HAP-1 (cell line): ENCODE measurements at places on chromosomes 2 and 18.

DNA sequence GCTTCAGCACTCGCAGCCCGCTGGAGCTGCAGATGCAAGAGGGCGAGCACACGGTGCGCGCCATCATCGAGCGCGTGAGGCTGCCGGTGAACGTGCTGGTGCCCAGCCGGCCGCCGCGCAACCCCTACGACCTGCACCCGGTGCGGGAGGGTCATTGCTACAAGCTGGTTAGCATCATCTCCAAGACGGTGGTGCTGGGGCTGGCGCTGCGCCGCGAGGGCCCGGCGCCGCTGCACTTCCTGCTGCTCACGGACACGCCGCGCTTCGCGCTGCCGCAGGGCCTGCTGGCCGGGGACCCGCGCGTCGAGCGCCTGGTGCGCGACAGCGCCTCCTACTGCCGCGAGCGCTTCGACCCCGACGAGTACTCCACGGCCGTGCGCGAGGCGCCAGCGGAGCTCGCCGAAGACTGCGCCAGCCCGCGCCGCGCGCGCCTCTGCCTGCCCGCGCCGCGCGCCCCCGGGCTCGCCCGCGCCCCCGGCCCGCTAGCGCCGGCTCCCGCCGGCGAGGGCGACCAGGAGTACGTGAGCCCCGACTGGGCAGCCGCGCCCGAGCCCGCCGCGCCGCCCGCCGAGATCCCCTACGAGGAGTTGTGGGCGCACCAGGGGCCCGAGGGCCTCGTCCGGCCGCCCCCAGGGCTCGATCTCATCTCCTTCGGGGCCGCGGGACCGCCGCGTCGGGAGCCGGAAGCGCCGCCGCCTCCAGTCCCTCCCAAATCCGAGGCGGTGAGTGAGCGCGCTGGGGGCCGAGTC lies 11.8 kb downstream of the GAREM2 start:
- peak; percentile 70 for DNase-seq

GRCh38 chr18:76350134-76351025 lies 144.7 kb downstream of the ZNF516 start:
- DNase-seq: no peak

GRCh38 chr18:4405965-4406364 lies 49.1 kb downstream of the DLGAP1 start:
- peak; percentile 46 for DNase-seq

- DNase-seq: no peak
These were observed 196.3 kb upstream of the TMEFF2 start for GRCh38 chr2:192391041-192391440.

DNA sequence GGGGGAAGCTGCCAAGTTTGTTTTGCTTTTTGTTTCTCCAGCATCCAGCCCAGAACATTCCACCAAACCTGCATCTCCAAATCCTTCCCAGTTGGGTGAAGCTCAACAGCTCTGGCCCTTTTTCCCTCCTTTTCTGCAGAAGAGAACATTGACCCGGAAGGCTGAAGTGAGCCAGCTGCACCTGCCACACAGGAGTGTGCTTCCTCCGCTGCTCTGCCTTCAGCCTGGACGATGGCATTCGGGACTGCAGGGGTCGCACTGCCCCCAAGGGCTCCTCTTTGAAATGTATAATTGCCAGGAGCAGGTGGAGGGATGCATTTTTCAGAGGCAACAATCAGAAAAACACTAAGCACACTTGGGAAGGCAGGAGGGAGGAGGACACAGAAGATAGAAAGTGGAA lies 41.8 kb downstream of the ST8SIA5 start:
- DNase-seq: no peak
